Fibroblast of skin of left quadriceps (primary cell): ENCODE measurements at places on chromosomes 1 and 21.
A peak's percentile ranks its signal among the peaks of the same experiment; 100 is the strongest.

GRCh38 chr1:29123053-29123886 lies 433 bp downstream of the TMEM200B start:
- no peak for DNase-seq

DNA sequence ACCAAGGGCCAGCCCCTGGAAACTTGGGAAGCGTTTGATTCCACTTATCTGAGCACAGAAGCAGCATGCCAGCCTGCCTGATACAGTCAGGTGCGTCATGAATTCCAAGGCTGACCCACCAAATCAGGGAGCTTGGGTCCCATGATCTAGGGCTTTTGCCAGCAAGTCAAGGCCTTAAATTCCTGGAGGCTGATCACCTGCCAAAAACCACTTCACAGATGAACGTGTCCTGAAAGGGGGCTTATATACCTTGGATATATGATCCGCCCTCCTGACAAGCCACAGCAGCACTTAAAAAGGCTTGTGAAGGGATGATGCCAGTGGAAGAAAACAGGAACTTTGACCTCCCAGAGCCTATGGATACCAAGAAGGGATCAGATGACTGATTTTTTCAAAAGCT lies 24.0 kb upstream of the CLIC6 start:
- no peak for DNase-seq

GRCh38 chr1:203083463-203083921 lies 2.3 kb downstream of the MYOG start:
- DNase-seq = no peak

- DNase-seq = no peak
Measured at GRCh38 chr1:6235296-6235677, 477 bp downstream of the ICMT start.

- peak; percentile 2 for DNase-seq
Measured at GRCh38 chr1:65762081-65762862, 30.4 kb upstream of the PDE4B start.

DNA sequence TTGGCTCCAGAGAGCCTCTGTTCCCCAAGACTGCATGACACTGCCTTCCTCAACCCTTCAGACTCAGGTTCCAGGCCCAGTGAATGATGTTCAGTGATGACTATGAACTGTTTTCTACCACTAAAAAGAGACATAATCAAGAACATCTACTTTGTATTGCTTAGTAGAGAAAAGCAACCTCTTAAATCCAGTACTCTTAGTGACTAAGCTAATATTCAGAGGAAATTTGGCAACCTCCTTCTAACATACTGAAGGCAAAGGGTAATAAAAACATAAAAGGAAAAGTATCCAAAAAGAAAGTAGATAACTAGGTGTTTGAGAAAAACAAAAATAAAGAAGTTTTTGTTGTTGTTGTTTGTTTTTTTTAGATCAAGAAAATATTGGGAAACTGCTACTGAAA lies 153.3 kb upstream of the RUNX1 start:
- no peak for DNase-seq

- DNase-seq = no peak
Measured at GRCh38 chr1:18618546-18619466, 11.8 kb upstream of the PAX7 start.

- peak; percentile 16 for DNase-seq
Measured at GRCh38 chr1:201025571-201026002, 2.1 kb upstream of the KIF21B start.

DNA sequence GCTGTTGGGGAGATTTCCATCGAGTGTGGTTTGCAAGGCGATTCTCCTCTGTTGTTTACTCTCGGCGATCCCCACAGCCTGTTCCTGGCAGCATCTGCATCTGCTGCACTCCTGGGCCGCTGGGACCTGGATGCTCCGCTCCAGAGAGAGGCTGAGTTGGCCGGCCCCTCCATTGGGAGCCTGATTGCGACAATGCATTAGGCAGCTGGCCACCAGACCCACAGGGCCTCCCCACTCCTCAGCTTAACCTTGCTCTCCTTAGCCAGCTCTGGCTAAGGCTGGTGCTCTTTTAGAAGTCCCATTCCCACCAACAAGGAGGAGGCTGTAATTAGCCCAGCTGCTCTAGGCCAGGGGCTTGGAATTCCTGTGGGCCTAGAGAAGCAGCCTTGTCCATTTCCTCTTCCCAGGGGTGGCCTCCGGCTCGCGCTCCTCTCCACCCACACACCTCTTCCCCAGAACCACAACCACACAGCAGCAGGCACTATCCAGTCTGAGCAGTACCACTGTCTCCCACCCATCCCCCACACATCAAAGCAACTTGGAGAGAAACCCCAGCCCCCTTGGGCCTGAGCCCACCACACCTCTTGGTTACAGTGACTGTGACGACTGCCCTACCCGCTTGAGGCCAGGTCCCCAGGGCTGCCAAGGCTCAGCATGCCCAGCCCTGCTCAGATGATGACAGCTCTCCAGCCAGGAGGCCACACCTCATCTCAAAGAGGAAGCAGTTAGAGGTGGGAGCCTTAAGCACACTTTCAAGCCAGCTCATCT lies 193.8 kb upstream of the EDN2 start:
- DNase-seq = no peak

DNA sequence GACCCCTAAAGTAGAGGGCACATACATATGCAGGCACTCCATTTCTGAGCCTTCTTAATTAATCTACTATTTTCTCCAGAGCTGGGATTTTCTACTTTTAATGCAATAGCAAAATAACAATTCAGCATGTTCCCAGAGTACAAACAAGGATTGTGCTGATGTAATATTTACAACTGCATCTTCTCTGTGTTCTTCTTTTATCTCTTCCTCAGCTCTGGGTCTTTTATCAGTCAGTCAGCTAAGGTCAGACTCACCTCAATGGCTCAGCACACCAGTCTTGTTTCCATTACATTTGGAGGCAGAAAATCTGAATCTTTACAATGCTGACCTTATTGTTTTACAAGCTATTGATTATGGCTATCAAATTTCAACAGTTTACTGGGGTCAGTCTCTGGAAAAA lies 323.3 kb upstream of the NR5A2 start:
- DNase-seq = no peak
